ENCODE measurements at places on chromosomes 12 and 14.

DNA sequence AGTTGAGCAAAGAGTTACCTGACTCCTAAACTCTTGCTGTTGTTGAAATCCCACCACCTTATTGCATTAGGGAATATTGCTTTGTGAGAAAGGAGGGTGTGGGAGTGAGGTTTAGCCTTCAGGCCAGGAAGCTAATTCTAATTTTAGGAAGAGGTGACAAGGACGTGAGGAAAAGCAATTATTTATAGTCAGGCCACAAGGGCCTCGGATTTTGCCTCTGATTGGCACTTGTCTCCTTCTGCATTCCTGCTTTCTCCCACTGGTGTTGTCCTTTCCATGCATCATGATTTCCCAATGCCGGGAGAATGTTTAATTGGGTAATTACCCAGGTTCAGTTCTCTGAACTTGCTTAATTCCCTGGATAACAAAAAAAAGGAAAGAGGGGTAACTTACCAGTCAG lies 37.9 kb upstream of the SLC38A2 start:
- DNase-seq: no peak

DNA sequence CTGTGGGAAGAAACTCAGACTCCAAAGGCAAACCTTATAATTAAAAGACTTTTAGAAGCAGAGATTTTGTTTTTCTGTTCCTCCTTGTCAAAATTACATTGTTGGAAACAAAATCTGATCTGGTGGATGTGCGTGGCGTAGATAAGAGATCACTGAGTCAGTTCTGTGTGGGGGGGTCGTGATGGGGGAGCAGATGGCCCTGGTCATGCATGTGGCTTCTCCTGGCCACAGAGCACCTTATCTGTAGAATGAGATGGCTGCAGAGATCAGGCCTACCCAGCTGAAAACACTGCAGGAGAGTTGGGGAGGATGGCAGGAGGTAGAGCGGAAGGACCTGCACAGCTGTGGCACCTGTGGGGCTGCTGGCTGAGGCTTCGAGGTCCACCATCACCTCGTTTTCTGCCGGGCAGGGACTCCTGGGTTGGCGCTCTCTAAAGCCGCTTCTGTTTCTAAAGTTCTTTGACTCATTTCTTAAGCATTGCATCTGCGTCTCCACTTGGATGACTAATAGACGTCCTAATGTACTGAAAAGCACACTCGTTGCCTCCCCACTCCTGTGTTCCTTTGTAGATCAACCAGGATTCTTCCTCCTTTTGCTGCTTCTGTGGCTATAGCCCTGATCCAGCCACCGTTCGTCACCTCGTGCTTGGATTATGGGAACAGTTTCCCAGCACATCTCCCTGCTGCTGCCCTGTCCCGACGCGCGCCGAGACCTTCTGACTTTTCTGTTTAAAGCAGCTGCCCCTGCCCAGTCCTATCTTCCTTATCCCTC lies 93.4 kb downstream of the TSPAN9 start:
- DNase-seq: no peak

GRCh38 chr14:95289323-95290010 lies 30.2 kb downstream of the CLMN start:
- DNase-seq: no peak

GRCh38 chr12:123106640-123107359 lies 44.1 kb downstream of the PITPNM2 start:
- peak; percentile 50 for DNase-seq

- no peak for DNase-seq
These were observed 139.4 kb upstream of the SLCO1C1 start for GRCh38 chr12:20555771-20556170.

DNA sequence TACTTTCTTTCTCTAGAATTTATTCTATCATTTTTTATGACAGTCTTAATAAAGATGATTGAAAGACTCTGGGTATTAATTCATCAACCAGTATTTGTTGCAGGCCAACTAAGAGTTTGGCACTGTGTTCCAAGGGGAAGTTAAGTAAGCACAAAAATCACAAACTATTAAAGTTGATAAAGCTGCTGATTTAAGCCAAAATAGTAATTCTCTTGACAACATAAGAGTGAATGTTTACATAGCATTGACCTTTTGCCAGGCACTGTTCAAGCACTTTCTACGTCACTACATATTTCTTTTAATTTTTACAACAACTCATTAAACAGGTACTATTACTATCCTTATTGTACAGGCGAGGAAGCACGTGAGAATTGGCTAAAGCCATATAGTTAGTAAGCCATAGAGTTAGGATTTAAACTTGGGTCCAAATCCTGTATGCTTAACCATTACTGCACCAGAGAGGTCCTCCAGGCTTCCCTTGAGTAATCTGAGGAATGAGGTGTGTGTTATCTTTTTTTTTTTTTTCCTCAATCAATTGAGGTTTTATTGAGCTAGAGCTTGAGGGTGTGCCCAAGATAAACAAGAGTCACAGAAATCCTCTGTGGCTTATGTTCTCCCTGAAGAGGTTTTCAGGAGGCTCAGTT lies 1009.6 kb downstream of the DIO2 start:
- no peak for DNase-seq

- no peak for DNase-seq
These were observed 38.2 kb upstream of the SNX6 start for GRCh38 chr14:34668111-34668510.

- DNase-seq: no peak
These were observed 110.7 kb downstream of the ZNF664 start for GRCh38 chr12:124083708-124084107.

- DNase-seq: no peak
These were observed 1.2 kb downstream of the KRT3 start for GRCh38 chr12:52794479-52795331.

GRCh38 chr12:45590646-45591045 lies 138.9 kb upstream of the ARID2 start:
- no peak for DNase-seq

DNA sequence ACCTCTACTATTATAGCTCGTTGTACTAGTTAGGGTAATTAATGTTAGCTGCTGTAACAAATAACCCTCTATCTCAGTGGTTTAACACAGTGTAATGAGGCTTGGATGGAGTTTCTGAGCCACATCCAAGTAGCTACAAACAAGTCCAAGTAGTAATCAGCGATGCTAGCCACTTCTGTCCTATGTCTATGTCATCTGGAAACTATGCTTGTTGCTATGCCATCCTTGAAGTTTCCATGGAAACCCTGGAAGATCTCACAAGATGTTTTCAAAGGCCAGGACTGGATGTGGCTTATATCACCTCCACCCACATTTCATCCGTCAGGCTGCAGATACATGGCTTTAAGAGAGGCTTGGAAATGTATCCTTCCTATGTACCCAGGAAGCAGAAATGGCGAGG lies 422.1 kb downstream of the AACS start:
- DNase-seq: no peak
